ENCODE measurements at places on chromosomes 1 and 21. TPM values are rescaled to one million over a fixed set of nuclear protein-coding genes. Genes with fewer than 3 reads are reported as not detected.

RNASEL gene
- 35.4 TPM for total RNA-seq

FMOD gene
- total RNA-seq: not detected

BRINP3 gene
- not detected for total RNA-seq

RAB29 gene
- 59.7 TPM for total RNA-seq

CD53 gene
- total RNA-seq: 337 TPM

CYP4X1 gene
- not detected for total RNA-seq

PFDN2 gene
- 41.0 TPM for total RNA-seq

SF3B4 gene
- 48.8 TPM for total RNA-seq

SERPINC1 gene
- total RNA-seq: not detected

SYTL1 gene
- total RNA-seq: 158 TPM

CA6 gene
- not detected for total RNA-seq

HCN3 gene
- total RNA-seq: 5.3 TPM

C1orf87 gene
- total RNA-seq: not detected

CFAP57 gene
- not detected for total RNA-seq

- DNase-seq: no peak
Measured at GRCh38 chr1:234458352-234459017, 20.5 kb downstream of the TARBP1 start.

DNA sequence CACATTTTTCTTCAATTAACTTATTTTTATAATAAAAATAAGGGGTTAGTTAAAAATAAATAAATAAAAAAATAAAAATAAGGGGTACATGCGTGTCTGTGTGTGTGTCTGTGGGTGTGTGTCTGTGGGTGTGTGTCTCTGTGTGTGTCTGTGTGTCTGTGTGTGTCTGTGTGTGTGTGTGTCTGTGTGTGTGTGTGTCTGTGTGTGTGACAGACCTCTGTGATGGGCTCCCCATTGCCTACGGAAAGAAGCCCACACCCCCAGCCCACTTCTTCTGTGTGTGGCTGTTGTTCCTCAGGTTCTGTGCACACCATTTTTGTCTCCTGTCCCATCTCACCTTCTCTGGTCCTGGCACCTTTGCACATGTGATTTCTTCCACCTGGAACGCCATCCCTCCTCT, 9.9 kb downstream of the PHLDA3 start:
- no peak for DNase-seq

DNA sequence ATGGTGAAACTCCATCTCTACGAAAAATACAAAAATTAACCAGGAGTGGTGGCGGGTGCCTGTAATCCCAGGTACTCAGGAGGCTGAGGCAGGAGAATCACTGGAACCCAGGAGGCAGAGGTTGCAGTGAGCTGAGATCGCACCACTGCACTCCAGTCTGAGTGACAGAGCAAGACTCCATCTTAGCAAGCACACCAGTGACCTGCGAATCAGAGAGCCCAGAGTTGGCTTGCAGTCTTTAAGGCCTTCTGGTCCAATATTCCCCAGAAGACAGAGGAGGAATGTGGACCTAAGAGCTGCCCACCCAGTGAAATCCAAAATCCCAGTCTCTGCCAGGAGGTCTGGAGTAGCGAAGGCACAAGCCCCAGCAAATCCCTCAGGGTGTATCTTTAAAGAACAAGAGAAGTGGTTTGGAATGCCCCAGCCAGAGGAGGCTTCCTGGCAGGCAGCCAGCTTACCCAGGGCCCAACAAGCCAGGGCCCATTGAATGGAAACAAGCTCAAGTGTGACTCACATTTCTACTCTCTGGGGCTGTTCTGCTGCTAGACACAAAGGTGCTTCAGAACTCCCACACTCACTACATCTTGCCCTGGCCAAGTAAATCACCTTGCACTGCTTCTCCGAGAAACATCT, 23.9 kb downstream of the GPR161 start:
- no peak for DNase-seq

- no peak for DNase-seq
Measured at GRCh38 chr1:205582471-205583291, 49.1 kb downstream of the ELK4 start.

- no peak for DNase-seq
Measured at GRCh38 chr21:45496151-45496967, 45.9 kb downstream of the SLC19A1 start.

GRCh38 chr1:88983791-88984559, 8.5 kb downstream of the KYAT3 start:
- DNase-seq: peak; percentile 71

- no peak for DNase-seq
Measured at GRCh38 chr1:97366984-97367383, 553.9 kb downstream of the DPYD start.

GRCh38 chr1:178241837-178242236, 147.9 kb downstream of the RASAL2 start:
- no peak for DNase-seq

GRCh38 chr1:87810166-87810565, 481.5 kb downstream of the LMO4 start:
- DNase-seq: no peak

DNA sequence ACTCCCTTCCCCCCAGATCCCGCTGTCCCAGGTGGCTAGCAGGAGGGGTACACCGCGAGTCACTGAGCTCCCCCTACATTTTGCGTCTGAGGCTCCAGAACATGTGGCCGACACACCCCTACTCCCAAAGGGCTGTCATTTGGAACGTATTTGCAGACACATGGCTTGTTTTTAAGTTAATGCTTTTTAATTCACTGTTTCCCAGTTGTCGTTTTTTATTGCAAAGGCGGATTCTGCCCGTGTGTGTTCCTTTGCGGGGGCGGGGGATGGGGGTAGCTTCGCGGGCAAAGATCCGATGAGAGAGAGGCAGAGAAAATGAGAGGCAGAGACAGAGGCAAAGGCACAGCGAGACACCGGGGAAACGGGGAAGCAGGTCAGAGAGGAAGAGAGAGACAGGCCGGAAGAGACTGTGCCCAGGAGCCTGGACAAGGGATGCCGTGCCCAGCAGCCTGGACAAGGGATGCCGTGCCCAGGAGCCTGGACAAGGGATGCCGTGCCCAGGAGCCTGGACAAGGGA, 270.2 kb downstream of the FOXD2 start:
- no peak for DNase-seq

- DNase-seq: no peak
Measured at GRCh38 chr1:82597649-82598048, 796.9 kb downstream of the ADGRL2 start.

DNA sequence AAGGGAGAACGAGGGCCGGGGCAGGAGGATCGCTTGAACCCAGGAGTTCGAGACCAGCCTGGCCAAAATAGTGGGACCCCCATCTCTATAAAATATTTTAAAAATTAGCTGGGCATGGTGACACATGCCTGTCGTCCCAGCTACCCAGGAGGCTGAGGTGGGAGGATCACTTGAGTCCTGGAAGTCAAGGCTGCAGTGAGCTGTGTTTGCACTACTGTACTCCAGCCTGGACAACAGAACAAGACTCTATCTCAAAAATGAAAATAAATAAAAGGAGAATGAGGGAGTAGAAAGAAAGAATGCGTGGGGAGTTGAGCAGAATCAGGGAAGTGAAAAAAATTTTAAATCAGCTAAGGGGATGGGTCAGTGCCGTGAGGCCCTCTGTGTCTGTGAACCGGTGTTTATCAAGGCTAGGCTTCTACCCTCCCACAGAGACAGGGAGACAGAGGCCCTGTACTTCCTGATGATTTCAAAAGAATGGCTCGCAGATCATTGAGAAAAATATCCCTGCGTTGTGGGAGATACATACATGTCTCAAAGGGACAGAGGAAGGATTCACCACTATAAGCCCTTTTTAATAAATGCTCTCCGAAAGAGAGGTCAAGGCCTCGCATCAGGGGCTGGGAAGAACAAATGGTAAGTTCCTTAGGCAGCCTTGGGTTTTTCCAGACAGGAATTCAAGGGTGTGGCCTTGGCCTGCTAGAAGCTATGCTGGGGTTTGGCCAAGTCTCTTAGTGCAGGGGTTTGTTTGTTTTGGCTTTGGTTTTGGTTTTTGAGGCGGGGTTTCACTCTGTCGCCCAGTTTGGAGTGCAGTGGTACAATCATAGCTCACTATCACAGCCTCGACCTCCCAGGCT, 20.7 kb downstream of the IL10RB start:
- no peak for DNase-seq

DNA sequence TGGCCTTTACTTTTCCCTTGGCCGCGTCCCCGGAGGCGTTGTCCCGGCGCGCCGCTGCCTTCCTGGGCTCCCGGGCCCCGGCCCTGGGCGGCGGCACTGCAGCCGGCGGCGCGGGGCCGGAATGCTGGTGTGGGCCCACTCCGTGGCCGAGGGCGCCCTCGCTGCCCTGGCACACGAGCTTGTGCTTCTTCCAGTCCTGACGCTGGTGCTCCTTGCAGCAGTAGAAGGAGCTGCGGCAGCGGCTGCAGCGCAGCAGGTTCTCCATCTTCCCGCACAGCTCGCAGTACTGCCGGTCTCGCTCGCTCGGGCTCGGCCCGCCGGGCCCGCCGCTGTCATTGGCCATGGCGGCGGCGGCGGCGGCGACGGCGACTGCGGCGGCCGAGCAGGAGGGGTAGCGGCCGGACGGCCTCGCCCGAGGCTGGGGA, 529 bp downstream of the EGLN1 start:
- DNase-seq: no peak

- DNase-seq: no peak
Measured at GRCh38 chr1:229028544-229028943, 242.4 kb upstream of the RAB4A start.

DNA sequence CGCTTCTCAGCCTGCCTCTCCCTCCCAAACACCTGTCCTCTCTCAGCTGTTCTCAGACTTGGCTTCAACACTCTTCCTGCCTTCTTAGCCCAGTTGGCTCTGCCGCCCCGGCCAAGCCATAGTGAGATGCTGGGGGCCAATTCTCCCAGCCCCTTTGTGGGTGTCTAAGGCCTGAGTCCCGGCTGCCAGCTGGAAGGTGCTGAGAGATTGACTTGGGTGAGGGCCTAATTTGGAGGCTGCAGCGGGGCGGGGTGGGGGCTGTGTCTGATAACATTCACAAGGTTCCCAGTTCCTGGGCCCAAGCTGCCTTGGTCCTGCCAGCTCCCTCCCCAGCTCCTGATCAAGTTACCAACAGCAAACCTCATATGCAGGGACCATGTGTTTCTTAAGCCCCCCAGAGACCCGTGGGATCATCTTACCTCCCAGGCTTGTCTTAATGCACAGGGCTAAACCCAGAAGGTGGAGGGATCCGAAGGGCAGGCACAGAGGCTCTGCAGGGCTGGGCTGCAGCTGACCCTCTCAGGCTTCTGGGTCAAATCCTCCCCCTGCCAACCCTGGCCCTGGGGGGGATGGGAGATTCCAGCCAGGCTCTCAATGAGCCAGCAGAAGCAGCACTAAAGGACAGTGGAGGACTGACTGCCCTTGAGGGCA, 9.8 kb downstream of the INKA2 start:
- DNase-seq: no peak

GRCh38 chr1:211825980-211826379, 4.6 kb downstream of the LPGAT1 start:
- no peak for DNase-seq

DNA sequence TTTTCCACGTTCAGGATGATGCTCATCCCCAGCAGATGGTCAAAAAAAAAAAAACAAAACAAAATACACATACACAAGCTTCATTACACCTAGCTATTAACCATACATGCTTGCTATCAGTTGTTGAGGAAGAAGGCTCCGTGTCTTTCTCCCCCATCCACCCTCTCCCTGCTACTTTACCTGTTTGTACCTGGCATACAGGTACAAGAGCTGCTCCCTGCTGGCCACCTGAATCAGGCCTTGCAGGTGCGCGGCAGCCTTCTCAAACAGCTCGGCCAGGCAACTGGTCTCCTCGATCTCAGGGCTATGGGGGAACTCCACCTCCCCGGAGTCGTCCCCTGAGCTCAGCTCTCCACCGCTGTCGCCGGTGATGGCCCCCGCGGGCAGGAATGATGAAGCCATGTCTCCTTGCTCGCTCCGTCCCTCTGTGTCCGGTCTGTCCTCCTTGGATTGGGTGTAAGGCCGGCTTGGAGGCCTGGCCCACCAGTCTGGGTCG, 464 bp downstream of the ACBD6 start:
- DNase-seq: no peak

DNA sequence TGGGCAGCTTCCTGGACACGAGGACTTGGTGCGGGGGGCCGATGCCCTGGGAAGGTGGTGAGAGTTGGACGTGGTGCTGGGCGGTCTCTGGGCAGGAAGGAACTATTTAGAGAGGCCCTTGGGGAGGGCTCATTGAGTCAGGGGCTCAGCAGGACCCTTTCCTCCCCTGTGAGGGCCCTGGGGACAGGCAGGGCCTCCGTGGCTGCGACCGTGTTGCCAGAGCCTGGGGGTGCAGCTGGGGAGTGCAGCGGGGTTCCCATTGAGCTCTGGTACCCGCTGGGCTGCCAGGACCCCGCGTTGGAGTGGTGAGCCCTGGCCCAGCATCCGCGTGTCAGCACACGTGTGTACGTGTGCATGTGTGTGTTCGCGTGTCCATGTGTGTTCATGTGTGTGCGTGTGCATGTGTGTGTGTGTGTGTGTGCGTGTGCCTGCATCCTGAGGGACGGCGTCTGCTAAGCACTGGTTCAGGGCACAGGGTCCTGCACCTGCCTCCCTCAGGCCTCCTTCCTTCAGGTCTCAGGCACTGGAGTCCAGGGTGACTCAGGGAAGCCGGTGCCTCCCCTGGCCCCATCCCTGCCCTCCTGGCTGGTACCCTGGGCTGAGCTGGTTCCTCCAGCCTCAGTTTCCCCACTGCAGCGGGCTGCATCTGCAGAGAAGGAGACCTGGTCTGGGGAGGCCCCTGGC, 10.7 kb downstream of the RNF223 start:
- DNase-seq: no peak

GRCh38 chr1:107181253-107181969, 40.6 kb downstream of the NTNG1 start:
- no peak for DNase-seq

DNA sequence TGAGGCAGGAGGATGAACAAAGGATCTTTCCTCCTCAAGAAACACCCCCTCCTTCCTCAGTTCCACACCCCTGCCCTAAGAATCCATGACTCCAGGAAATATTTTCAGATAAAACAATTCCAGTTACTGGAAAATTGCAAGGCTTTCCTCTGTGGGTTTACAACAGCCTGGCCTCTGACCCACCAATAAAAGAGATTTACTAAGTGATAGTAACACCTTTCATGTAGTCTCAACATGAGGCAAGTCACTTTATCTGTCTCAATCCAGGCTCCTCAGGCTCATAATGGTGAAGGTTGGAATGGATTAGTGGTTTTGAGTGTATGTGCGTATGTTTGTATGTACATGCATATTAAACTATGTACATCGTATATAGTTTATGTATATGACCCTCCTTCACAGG, 71.4 kb upstream of the PPP2R5A start:
- DNase-seq: no peak

DNA sequence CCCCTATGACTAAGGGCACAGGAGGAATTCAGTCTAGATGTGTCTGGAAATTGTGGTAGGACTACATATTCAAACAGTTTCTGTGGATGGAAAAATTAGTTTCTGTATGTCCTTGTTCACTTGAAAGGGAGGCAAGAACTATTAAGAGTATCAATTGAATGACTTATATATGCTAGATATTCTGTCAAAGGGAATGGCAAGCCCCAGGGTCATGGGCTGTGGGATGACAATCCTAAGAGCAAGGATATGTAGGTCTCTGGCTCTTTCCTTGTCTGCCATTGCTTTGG, 383.5 kb upstream of the B3GALT2 start:
- no peak for DNase-seq

DNA sequence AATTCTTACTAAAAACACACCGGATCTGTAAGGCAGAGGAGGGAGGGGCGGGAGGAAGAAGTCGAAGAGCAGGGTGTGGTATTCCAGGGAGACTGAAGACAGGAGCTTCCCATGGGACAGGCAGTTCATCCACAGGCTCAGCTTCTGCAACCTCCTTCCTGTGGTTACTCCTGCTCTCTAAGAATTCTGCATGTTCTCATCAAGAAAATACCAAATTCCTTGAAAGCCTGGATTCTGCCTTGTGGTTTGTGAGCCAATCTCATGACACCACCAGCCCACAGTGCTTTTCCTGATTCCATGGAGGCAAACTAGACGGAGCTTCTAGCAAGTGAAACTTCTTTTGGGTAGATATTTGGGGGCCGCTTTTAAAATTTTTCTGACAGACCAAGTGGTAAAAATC, 1.1 kb upstream of the ST6GALNAC3 start:
- DNase-seq: no peak

Measured in CD4-positive, alpha-beta memory T cell (primary cell).